ENCODE measurements at places on chromosomes 3 and 15. TPM values are rescaled to one million over a fixed set of nuclear protein-coding genes. Genes with fewer than 3 reads are reported as not detected.

GRCh38 chr3:190825386-190826016, 37.0 kb downstream of the GMNC start:
- H3K4me3 ChIP-seq, result no peak overlapping the region
- H3K27ac ChIP-seq, result no peak overlapping the region
- no peaks in the 10 kb centered on the region for H3K27me3 ChIP-seq

DNA sequence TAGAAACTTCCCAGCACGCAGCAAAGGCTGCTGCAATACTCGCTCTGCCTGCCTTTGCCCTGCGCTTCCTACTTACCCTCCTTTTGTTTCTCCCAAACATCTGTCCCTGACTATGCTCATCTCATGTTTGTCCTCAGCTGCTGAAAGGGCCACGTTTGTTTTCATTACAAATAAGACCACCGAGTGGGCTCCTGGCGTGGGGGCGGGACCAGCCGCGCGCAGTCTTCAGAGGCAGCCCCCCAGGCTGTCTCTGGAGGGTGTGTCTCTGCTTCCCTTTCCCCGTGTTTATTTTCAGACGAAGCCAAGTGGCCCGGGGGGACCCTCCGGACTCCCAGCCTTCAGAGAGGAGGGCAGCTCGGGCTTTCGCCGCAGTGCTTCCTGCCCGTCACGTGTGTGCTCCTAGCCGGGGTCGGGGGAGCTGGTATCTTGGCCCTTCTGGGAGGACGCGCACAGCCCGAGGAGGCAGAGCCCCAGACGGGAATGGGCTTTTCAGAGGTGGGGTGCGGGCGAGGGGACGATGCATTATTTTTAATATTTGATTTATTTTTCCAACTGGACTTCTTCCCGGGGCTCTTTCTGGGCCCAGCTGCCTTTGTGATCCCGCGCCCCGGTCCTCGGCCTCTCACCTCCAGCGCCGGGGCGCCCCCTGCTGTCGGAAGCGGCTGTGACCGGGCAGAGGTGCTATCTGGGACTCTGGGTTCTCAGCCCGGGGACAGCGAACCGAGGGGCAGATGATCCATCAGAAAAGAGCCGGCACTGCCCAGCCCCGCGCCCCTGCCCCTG, 70.0 kb upstream of the CGNL1 start:
- DNase-seq, result peak; percentile 53
- no peaks in the 10 kb centered on the region for H3K27me3 ChIP-seq
- peak overlapping the region; percentile 32 for H3K27ac ChIP-seq
- H3K36me3 ChIP-seq, result no peaks in the 10 kb centered on the region
- peaks cover 11% of the 10 kb centered on the region for H3K4me1 ChIP-seq

- no peaks in the 10 kb centered on the region for H3K4me1 ChIP-seq
- no peak overlapping the region for H3K27ac ChIP-seq
- H3K27me3 ChIP-seq, result no peaks in the 10 kb centered on the region
- DNase-seq, result no peak
These were observed 271.0 kb upstream of the TBL1XR1 start for GRCh38 chr3:177468331-177468730.

GRCh38 chr3:168081856-168082255, 13.9 kb downstream of the GOLIM4 start:
- no peak overlapping the region for H3K27ac ChIP-seq
- DNase-seq, result no peak
- H3K4me1 ChIP-seq, result peaks cover 16% of the 10 kb centered on the region
- H3K4me3 ChIP-seq, result no peak overlapping the region
- no peaks in the 10 kb centered on the region for H3K27me3 ChIP-seq

DNA sequence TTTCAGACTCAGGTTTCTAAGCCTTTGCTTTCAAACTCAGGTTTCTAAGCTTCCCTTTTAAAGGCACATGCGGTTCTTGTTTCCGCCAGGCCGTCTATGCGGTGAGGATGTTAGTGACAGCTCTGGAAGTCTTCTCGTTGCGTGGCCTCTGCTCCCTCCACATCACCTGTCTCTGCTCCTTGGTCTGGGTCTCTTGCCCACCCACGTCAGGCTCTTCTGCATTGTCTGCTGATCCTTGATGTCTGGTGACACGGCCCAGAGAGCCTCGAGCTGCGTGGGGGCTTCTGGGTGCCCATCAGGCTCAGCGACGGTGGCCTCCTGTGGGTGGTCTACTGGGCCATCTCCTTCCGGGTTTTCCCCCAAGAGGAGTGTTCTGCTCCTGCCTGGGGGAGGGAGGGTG, 30.5 kb downstream of the KLF13 start:
- H3K27me3 ChIP-seq, result no peaks in the 10 kb centered on the region
- DNase-seq, result no peak
- no peak overlapping the region for H3K27ac ChIP-seq
- H3K4me3 ChIP-seq, result no peak overlapping the region

DNA sequence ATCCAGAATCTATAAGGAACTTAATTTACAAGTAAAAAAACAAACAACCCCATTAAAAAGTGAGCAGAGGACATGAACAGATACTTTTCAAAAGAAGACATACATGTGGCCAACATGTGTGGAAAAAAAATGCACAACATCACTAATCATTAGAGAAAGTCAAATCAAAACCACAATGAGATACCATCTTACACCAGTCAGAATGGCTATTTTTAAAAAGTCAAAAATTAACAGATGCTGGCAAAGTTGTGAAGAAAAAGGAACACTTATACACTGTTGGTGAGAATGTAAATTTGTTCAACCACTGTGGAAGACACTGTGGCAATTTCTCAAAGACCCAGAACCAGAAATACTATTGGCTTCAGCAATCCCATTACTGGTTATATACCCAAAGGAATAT, 830.0 kb upstream of the ALCAM start:
- no peaks in the 10 kb centered on the region for H3K27me3 ChIP-seq
- H3K4me1 ChIP-seq, result no peaks in the 10 kb centered on the region
- H3K4me3 ChIP-seq, result no peak overlapping the region

- peak overlapping the region; percentile 84 for H3K27ac ChIP-seq
- no peaks in the 10 kb centered on the region for H3K36me3 ChIP-seq
- H3K27me3 ChIP-seq, result no peaks in the 10 kb centered on the region
- H3K4me1 ChIP-seq, result peaks cover 38% of the 10 kb centered on the region
These were observed 65.8 kb downstream of the PDE8A start for GRCh38 chr15:85047271-85047948.

GRCh38 chr15:63967616-63968015, 78.7 kb downstream of the DAPK2 start:
- H3K4me3 ChIP-seq, result no peak overlapping the region
- no peaks in the 10 kb centered on the region for H3K36me3 ChIP-seq
- no peak overlapping the region for H3K27ac ChIP-seq
- DNase-seq, result no peak

GRCh38 chr3:64559588-64559987, 128.2 kb downstream of the ADAMTS9 start:
- H3K27ac ChIP-seq, result no peak overlapping the region
- no peaks in the 10 kb centered on the region for H3K27me3 ChIP-seq
- no peak overlapping the region for H3K4me3 ChIP-seq
- peaks cover 2% of the 10 kb centered on the region for H3K36me3 ChIP-seq
- no peak for DNase-seq
- H3K4me1 ChIP-seq, result no peaks in the 10 kb centered on the region

DNA sequence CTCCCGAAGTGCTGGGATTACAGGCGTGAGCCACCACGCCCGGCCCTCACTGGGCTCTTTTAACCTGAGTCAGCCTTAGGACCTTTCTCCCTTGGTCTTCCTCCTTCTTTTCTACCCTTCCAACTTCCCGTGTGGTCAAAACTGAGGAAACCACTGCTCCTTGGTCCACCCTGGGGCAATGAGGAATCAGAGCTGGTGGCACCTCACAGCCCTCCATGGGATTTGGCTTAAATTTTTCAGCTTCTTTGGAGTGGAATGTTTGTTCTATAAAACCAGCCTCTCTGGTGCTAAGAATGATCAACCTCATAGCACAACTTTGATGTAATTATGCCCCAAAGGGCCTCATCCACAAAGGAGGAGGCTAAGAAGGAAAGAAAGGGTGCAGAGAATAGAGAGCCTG, 76.6 kb upstream of the CFAP20DC start:
- H3K36me3 ChIP-seq, result no peaks in the 10 kb centered on the region
- peaks cover 2% of the 10 kb centered on the region for H3K27me3 ChIP-seq
- no peak for DNase-seq
- no peaks in the 10 kb centered on the region for H3K4me1 ChIP-seq

The TIPIN gene
- 16.2 TPM for total RNA-seq
